ENCODE measurements at places on chromosomes 5 and 9. TPM values are rescaled to one million over a fixed set of nuclear protein-coding genes. Genes with fewer than 3 reads are reported as not detected.

The FAM174A gene
- total RNA-seq = 11.5 TPM

GRCh38 chr9:121692606-121693387, 41.4 kb downstream of the DAB2IP start:
- H3K27ac ChIP-seq = no peak overlapping the region
- H3K27me3 ChIP-seq = peaks cover 21% of the 10 kb centered on the region
- peaks cover 4% of the 10 kb centered on the region for H3K4me1 ChIP-seq
- DNase-seq = no peak

- no peak for DNase-seq
- no peaks in the 10 kb centered on the region for H3K27me3 ChIP-seq
- H3K4me1 ChIP-seq = peaks cover 12% of the 10 kb centered on the region
- peak overlapping the region; percentile 54 for H3K27ac ChIP-seq
- no peak overlapping the region for H3K4me3 ChIP-seq
These were observed 237.1 kb downstream of the DMRTA1 start for GRCh38 chr9:22683700-22684075.

GRCh38 chr9:122239722-122240121, 11.0 kb upstream of the LHX6 start:
- no peak overlapping the region for H3K27ac ChIP-seq
- peaks cover 43% of the 10 kb centered on the region for H3K36me3 ChIP-seq
- no peak overlapping the region for H3K4me3 ChIP-seq
- no peaks in the 10 kb centered on the region for H3K27me3 ChIP-seq
- no peak for DNase-seq
- H3K4me1 ChIP-seq = no peaks in the 10 kb centered on the region

DNA sequence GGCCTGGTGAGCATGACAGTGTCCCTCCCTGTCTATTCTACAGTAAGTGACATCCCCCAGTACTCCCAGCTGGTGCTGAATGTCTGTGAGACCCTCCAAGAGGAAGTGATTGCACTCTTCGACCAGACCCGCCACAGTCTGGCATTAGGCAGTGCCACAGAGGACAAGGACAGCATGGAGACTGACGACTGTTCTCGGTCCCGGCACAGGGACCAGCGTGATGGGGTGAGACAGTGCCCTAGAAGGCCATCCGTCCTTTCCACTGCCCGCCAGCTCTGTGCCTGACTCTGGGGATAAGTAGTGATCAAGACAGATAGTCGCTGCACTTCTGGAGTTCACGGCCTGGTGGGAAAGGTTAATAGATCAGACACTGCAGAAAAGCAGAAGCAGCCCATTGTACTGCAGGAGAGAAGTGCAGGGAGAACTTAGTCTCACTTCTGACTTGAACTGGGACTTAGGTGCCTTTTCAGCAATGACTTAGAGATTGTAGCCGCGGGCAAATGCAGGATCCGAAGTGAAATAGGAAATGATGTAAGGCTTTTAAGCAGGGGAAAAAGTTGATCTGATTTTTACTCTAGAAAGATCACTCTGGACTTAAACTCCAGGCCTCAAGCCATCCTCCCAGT, 28.4 kb downstream of the SH3GLB2 start:
- no peak overlapping the region for H3K27ac ChIP-seq
- H3K4me1 ChIP-seq = peaks cover 11% of the 10 kb centered on the region
- H3K4me3 ChIP-seq = no peak overlapping the region
- H3K27me3 ChIP-seq = no peaks in the 10 kb centered on the region

The CD180 gene
- total RNA-seq = 0.02 TPM

The TAL2 gene
- total RNA-seq = not detected
